DMS 273 treated with DMSO at 0.1 percent for 48 hours (cell line): ENCODE measurements at places on chromosomes 5 and 9.

DNA sequence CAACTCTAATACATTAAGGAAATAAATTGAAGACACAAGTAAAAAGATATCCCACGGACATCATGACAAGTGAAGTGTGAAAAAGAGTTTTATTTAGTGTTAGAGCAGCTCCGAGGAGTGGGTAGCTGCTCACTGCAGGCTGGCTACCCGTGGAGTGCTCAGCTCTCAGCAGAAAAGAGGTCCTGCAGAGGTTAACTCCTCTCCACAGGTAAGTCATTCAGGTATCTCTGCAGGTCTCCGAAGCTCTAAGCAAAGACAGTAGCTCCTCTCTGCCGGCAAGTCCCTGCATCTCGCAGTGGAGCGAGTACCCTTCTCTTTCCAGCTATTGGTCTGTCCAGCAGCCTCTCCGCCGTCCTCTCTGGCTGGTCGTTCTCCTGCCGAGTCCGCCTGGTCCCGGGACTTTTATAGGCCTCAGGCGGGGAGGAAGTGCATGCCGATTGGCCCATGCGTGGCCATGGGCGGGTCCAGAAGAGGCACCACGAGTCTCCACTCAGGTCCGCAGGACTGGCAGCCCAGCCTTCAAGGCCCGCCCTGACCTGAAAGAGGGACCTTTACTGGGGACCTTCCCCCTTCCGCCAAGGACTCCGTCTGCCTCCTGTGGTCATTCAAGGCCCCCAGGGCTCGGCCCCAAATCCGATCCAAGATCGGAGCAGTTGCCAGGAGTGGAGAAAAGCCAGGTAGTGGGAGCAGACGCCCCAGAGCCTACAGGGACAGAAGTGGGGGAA, 29.9 kb downstream of the BTNL9 start:
- no peak for DNase-seq

- DNase-seq, result no peak
Observed at GRCh38 chr9:9961487-9961886, 651.3 kb downstream of the PTPRD start.

DNA sequence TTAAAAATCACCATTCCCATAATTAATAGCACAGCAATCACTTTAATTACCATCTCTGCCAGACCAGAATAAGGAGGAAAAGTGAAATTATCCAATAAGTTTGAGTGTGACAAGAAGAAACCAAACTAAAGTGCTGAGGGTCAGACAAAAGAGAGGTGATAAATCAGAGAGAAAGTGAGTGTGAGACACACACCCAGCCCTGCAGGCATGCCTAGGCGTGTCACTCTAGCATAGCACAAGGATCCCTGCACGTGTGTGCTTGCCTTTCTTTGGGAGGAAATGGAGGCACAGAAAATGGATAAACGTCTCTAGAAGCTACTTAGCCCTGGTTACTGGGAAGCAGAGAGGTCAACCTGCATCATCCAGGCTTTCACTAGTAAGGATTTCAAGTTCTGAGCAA, 56.2 kb downstream of the SEMA6A start:
- DNase-seq, result no peak

DNA sequence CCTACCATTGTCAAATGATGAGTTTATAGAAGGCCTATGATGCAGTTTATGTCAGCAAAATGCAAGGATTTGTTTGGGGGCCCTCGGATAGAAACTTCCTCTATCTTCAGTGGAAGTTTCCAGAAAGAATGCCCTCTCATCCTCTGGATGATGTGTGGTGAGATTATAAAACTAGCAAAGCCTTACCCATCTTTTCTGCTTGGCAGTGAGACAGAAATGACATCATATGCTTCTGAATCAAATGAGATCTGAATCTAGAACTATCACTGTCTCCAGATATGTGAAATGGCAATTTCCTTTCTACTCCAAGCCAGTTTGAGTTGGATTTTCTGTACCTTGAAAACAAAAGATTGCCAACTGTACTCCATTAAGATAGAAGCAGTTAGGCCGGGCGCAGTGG, 60.4 kb upstream of the CKMT2 start:
- DNase-seq, result no peak

DNA sequence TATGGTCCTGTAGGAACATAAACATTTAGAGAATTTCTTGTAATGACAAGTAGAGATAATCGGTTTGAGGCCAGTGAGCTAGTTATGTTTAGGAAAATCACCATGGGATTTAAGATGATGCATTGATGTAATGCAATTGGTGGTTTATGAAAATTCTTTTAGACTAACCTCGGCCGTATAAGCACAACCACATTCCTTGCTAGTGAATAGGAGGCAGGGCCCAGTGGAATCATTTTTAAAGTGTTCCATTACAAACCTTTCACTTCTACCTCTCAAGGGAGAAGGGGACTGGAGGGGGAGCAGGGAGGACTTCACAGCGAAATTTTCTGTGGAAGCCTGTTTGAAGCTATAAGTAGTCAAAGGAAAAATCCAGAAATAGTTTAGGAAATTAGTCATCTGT, 71.8 kb upstream of the NFIL3 start:
- DNase-seq, result no peak

DNA sequence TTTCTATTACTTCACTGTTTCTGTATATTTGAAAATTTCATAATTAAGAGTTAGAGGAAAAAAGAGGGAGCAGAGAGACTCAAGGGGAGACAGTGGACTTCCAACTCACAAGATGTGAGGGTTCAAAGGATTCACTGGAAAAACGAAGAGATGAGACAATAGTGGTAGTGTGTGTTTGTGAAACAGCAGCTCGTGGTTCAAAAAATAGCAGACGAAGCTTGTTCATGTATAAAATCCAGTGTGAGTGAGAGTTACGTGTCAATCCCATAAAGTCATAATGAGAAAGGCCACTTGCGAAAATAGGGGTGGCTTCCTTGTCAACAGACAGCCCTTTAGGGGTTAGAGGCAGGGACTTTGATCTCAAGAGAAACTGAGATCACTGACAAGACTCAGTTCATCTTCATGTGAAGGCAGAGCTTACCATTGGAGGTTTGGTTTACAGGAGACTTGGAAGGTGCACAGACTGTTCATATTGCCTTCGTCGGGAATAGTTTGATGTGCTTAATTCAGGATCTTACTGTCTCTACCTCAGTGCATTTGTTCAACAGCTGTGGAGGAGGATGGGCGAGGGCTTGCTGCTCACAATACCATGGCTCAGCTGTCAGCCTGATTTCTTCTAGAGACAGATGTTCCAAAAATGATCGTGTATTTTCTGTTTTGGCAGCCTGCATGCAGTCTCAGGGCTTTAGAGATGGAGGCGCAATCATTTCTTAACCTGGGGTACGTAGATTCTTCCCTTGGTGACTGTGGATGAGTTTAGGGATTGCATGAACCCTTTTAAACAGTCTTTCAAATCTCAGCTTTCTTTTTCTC, 105.7 kb upstream of the KLF9 start:
- DNase-seq, result peak; percentile 19

DNA sequence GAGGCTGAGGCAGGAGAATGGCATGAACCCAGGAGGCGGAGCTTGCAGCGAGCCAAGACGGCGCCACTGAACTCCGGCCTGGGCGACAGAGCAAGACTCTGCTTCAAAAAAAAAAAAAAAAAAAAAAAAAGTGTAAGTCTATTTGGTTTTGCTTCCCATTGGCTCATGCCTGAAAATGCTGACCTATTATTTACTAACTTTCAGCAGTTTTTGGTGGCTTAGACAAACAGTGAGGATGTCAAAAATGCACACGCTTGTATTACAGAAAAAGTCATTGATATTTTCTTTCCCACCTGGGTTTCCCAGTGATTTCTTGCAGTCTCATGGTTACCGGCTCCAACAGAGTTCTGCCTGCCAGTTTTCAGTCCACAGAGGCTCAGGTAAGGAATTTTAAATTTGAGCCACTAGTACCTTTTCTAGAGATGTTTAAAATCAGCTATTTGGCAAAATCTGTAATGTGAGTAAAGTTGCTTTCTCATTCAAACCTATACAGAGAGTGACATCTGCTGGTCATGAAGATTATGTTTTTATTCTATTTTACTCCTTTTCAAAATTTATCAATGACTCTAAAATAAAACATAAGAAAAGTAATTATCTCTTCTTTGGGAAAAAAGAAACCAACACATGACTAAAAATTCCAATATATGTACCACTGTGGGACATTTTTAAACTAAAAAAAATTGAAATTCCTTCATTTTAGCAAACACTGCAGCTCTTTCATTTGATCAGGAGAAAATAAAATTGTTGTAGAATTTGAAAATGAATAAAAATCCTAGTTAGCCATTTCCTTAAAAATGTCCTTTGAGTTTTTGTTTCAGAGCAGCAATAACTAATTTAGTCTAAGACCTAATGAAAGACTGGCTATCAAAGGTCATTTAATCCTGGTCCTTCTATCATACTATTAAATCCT, 8.8 kb downstream of the FAM200C start:
- no peak for DNase-seq

DNA sequence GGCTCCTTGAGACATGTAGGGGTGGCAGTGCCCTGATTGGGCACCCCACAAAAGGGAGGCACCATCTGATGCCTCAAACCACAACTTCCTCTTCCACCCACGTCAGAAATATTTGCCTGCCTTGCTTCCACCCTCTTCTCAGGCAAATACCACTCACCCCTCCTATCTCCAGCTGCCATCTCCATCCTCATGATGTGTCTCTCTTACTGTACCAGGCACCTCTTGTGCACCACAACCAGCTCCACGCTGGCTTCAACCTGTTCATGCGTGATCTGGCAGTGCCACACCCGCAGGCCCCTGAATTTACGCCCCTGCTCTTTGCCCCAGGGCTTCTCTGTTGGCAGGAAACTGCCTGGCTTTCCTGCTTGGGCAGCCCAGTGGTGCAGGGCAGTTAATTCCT, 87.8 kb upstream of the HSPA9 start:
- no peak for DNase-seq

GRCh38 chr5:53479590-53480415, 626 bp upstream of the FST start:
- peak; percentile 24 for DNase-seq

DNA sequence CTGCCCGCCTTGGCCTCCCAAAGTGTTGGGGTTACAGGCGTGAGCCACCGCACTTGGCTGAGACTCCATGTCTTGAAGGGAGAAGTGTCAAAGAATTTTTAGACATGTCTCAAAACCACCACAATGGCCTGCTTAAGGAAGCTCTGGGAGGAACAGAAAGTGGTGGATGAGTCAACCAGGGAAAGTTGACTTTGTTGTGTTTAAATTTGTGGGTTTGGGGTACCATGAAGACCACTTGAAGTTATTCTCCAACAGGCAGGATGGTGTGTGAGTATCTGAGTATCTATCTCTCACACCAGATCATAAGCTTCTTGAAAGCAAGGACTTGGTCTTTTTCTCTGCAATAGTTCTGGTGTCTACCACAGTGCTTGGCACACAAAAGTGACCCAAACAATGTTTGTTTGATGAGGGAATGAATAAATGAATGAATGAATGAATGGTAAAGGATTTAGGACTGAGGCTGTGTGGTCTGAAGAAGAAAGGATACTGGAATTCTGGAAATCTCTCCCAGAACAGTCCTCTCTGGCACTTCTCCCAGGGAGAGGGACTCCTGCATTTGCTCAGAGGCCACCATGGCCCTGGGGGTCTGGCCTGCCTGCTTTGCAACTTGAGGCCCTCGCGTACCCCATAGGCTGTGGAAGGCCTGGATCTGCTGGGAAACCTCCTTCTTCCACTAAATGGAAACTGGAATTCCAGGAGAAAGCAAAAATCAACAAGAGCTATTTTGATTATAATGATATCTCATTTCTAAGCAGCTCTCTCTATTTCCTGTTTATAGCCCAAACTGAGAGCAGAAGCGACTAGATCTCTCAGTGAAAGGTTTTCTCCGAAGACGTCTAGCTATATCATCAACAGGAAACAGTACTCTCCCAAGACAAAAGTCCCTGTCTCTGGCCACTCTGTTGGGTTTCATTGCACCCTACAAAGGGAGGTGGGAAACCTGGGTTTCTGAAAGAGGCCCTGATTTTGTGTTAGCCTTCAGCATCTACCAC, 187.9 kb downstream of the PALM2AKAP2 start:
- DNase-seq, result no peak

GRCh38 chr5:102090770-102091169, 205.3 kb downstream of the SLCO4C1 start:
- peak; percentile 11 for DNase-seq

- DNase-seq, result no peak
Observed at GRCh38 chr9:88280816-88281382, 107.3 kb upstream of the SPIN1 start.

DNA sequence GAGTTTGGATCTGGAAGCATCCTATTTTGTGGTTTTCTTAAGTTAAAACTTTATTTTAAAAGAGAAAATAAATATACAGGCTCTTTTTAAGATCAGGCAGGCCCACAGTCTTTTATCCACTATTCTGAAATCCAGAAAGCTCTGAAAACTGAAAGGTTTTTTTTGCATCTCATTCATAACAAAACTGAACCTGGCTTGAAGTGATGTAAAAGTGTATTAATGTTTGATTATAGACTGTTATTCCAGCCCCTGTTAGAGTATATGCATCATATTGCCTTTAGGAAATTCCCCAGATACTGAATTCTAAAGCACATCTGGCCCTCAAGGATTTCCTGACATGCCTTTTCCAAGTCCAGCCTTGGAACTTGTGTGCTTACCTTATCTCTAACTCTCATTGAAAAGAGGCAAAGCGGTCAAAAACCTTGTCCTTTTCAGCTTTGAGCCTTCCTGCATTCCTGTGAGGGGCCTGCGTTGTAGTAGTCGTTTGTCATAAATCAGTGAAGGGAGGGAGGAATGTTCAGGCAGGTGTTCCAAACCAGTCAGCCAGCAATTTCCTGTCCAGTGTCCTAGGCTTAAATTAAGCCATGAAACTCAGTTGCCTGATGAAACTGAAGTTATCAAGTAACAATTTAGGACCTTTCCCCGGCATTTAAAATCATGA, 110.4 kb downstream of the TLE4 start:
- no peak for DNase-seq

GRCh38 chr5:27473307-27474046, 435.1 kb upstream of the CDH9 start:
- no peak for DNase-seq

- DNase-seq, result no peak
Observed at GRCh38 chr5:56849671-56850070, 34.3 kb downstream of the MAP3K1 start.

- DNase-seq, result no peak
Observed at GRCh38 chr5:117681431-117682254, 1107.0 kb upstream of the SEMA6A start.

DNA sequence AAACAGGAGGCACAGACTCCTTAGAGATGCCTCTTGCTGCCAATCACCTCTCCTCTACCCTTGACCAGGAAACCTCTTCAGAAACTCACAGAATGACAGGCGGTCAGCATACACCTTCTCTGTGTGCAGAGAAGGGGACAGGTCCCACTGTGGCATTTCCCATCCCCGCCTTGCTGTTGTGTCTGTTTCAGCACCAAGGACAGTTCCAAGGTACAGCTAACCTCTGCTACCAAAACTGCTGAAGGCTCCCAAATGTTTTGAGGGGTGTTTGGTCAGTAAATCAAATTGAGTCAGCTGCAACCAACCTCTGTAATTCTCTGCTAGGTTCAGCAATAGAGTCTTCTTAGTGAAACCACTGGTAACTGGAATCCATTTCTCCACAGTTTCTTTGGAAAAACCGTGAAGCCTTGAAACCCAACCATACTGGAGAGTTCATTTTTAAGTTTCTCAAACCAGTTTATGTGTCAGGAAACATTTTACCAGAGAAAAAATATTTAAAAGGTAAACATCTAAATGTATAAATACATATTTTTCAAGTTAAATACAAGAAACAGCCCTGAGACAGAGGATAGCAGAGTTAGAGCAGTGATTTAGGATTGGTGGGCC, 122.0 kb downstream of the DRD1 start:
- no peak for DNase-seq
